ENCODE measurements at places on chromosomes 7 and 10. TPM values are rescaled to one million over a fixed set of nuclear protein-coding genes. Genes with fewer than 3 reads are reported as not detected.

The GPR37 gene
- total RNA-seq: 14.2 TPM

GRCh38 chr7:128947854-128948253, 10.1 kb downstream of the IRF5 start:
- DNase-seq: no peak

The ETV1 gene
- total RNA-seq: 8.4 TPM

- DNase-seq: no peak
Observed at GRCh38 chr7:129149511-129149910, 5.0 kb downstream of the TSPAN33 start.

GRCh38 chr7:134353411-134353810, 36.7 kb upstream of the SLC35B4 start:
- DNase-seq: peak; percentile 52

The ERCC6 gene
- total RNA-seq: 12.6 TPM

DNA sequence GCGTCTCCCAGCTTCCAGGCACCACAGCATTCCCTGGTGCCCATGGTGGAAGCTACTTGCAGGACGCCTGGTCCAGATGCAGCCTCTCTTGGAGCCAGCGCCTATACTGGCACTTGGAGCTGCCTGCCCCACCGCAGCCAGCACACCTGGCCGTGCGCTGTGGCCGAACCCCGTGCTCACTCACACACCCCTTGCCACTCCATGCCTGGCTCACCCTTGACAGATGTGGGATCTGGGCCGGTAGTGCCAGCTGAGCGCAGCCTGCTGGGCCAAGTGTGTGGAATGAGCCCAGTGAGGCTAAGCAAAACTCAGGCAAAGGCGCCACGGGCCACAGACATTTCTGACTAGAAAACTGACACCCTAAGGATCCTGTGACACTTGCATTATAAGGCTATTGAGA, 884.8 kb downstream of the LRMDA start:
- DNase-seq: no peak

- no peak for DNase-seq
Observed at GRCh38 chr7:149743476-149744255, 29.7 kb downstream of the ZNF467 start.

DNA sequence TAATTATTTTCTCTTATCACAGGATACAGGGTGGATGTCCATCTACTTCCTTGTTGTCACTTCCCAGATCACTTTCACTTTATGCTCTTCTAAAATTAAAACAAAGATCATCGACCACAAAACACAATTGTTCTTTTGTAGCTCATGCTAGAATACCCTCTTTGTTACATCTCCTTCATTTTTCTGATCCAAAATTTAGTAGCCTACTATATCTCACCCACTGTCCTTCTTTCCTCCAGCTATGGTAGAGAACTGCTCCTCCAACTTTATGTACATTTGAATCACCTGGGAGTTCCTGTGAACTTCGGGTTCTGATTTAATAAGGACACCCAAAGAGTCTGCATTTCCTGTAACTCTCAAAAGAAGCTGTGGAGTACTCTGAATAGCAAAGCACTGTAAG, 1.2 kb upstream of the AHR start:
- DNase-seq: no peak

The KDM7A gene
- 4.2 TPM for total RNA-seq

The SLC26A3 gene
- total RNA-seq: 0.93 TPM

DNA sequence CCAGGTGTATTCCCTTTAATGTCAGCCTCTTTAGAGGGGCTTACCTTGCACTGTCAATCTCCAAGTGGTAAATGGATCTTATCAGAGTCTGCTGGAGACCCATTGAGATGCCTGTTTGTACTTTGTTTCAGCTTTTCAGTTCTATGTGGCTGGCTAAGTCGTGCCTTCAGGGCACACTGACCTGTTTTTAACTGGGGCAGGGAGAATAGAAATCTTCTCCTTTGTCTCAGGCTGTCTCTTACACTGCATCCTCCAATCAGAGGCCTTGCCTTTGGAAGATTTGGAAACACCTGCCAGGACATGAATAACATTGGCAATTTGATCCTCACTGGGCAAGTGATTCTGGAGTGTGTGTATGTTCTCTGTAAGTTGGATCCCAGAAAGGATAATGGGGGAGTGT, 65.0 kb downstream of the POU6F2 start:
- DNase-seq: no peak

DNA sequence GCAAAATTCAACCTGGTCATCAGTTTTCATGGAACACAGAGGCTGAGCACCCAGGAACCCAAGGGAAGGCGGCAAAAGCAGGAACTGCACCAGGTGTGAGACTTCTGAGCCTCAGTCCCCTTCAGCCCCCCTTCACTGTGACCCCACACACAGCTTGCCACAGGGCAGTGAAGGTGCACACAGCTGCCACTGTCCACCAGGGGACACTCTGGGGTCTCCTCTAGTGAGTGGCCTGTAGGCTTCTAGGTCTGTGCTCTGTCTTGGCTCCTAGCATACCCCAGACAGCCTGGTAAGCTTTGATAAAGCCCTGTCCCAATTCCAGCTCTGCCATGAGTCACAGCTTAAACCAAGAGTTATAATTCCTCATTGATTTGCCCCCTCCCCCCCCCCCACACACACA, 12.1 kb downstream of the KCNH2 start:
- no peak for DNase-seq

The CFAP46 gene
- 0.08 TPM for total RNA-seq

DNA sequence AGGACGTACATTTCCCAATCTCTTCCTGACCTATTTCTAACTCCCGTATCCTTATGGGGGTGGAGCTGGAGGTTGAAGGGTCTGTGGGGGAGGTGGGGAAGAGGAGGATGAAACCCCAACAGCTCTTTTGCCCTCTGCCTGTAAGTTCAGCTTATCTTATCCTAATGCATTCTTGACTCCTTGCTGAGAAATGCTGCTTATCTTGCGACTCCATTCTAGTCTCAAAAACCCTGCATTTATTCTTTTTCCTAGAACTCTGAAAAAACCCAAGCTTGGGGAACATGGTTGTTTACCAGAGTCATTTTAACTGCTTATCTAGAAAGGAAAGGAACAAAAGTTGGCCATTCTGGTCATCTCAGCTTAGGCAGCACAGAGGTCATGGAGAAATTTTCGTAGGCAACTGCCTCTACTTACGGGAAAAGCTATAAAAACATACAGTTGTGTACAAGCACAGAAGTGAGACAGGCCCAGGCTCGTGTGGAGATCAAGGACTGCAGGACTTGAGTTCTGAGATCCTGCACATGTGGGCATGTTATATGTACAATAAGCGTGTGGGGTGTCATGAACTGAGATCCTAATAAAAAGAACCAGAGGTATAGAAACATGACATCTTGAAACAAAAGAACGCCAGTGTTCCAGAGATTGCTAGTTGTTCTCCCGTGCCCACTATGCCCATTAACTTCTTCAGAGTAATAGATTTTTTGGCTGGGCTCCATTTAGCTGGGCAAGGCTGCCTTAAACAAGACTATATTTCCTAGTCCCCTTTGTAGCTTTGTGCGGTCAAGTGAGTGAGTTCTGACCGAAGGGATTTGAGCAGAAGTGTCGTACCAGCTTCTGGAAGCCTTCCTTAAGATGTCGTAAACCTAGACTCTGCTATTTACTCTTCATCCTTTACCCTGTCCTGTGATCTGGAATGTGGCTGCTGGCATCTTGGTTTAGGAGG, 9.6 kb downstream of the INMT start:
- DNase-seq: no peak

GRCh38 chr10:74153123-74153522, 2.1 kb downstream of the ADK start:
- no peak for DNase-seq

- DNase-seq: no peak
Observed at GRCh38 chr10:95963991-95964389, 56.2 kb downstream of the CC2D2B start.

DNA sequence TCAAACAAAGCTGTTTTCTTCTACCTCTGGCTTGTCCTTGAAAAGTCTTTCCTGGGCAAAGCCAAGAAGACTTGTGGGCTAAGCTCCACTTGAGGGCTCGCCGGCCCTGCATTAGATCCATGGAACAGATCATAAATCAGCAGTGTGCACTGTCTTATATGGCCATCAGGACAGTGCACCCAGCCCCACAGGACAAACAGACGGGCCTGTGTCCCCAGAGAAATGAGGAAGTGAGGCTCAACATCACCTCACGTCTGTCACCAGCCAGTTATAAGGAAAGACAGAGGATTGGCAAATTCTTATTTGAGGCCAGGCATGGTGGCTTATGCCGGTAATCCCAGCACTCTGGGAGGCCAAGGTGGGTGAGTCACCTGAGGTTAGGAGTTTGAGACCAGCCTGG, 12.3 kb upstream of the IFT22 start:
- no peak for DNase-seq

The CCL24 gene
- total RNA-seq: 0.88 TPM

GRCh38 chr10:69662901-69663300, 32.9 kb downstream of the FAM241B start:
- DNase-seq: no peak

The FAM24A gene
- not detected for total RNA-seq

GRCh38 chr10:25804505-25804904, 129.5 kb upstream of the MYO3A start:
- no peak for DNase-seq

- DNase-seq: no peak
Observed at GRCh38 chr7:39321909-39322498, 244.2 kb upstream of the YAE1 start.

The PLAC9 gene
- 2.2 TPM for total RNA-seq

The CYP26C1 gene
- 0.08 TPM for total RNA-seq

DNA sequence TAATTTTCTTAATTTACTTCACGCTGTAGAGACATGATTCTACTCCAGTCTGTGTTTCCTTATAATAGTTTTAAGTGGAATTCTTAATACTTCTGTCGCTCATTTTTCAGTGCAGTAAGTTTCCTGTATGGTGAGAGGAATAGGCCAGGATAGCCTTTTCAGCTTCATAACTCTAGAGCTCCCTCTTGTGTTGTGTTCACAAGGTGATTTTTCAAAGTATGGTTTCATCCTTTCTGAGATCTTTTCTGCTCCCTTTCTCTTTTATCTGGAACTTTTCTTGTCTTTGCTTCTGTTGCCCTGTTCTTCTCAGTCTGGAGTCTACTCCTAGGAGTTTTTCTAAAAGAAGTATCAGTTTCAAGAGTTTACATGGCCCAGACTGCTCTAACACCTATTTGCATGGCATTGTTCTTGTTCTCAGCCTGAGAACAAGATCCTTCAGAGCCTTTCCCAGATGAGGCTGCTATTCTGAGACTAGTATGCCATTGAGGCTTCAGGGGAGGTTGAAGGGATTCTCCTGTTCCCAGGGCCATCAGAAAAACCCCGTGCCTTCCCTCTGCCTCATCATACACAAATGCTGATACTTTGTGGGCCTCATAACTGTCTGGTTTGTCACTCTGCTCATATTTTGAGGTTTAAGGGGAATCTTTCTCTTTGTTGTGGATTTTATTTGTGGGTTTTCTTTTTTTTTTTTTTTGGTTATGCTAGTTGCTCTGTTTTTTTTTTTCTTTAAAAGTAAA, 21.8 kb downstream of the NET1 start:
- no peak for DNase-seq

The HOXA10 gene
- total RNA-seq: 0.10 TPM

The KIF20B gene
- 2.0 TPM for total RNA-seq

- DNase-seq: no peak
Observed at GRCh38 chr7:126223729-126224128, 1029.0 kb downstream of the GRM8 start.

The BTBD16 gene
- total RNA-seq: 1.5 TPM

GRCh38 chr10:109741712-109742111, 181.6 kb downstream of the XPNPEP1 start:
- DNase-seq: no peak

The PCLO gene
- total RNA-seq: 0.33 TPM

The NCAPG2 gene
- 4.0 TPM for total RNA-seq

The ACSM6 gene
- not detected for total RNA-seq

The NPSR1 gene
- total RNA-seq: not detected

DNA sequence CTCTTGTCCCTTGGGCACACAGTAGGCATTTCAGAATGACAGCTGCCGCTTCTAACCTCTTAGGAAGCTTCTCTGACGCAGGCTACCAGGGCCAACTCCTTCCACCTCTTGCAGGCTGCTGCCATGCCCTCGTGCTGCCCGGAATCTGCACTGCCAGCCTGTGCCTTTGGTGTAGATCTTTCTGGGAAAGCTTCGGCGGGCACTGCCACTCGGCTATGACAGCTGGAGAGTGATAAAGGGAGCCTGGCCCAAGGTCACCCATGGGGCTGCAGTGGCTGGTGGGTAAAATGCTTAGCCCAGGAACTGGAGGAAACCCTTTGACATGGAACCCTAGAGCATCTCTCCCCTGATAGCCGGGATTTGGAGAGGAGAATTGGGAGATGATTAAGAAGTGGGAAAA, 78.0 kb upstream of the C1QL3 start:
- DNase-seq: no peak

GRCh38 chr10:12796401-12797160, 204.9 kb downstream of the CCDC3 start:
- DNase-seq: no peak

DNA sequence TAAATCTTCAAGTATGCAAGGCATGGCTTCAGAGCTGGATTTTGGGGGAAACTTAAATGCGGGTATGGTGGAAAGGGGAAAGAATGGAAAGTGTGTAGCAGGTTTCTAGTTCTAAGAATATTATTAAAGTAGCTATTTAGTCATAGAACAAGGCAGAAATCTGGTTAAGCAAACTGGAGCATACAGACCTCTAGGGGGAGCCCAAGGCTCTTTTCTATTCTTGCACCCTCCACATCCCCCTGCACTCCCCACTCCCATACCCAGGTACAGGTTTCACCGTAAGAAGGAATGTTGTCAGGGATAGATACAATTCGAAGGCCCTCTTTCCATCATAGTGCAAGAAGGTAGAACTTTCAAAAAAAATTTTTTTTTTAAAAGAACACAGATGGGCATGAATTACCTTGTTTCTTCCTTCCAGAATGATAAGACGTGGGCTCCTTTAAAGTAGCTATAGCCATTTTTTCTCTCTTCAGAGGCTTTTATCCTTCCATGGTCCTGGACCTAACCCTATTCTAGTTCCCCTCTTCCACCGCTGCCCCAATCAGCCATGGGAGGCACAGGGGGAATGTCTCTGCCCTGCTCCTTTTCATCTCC, 41.5 kb upstream of the SMIM30 start:
- DNase-seq: no peak

The KLF14 gene
- total RNA-seq: not detected

The NANOS1 gene
- total RNA-seq: 0.05 TPM

DNA sequence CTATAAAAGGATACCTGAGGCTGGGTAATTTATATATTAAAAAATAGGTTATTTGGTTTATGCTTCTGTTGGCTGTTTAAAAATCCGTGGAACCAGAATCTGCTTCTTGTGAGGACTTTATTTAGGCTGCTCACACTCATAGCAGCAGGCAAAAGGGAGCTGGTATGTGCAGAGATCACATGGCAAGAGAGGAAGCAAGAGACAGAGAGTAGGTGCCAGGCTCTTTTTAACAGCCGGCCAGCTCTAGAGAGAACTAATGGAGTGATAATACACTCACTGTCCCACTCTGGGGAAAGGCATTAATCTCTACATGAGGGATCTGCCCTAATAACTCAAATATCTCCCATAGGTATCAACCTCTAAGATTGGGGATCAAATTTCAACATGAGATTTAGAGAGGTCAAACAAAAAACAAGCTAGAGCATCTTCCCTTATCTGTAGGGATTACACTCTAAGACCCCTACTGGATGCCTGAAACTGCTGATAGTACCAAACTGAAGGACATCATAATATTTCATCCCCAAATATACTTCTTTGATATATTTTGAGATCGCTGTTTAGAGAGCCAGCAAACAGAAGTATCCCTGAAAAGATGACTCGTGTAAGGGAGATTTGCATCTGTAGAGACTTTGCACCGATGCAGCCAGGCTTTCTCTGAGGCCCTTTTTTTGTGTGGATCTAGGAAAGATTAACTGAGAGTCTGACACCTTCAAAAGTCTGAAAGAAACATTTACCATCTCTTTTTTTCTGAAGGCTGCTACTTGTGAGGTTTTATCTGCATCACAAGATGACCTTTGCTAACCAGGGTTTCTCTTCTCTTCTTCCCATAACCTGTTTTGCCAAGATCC, 717.0 kb upstream of the MBL2 start:
- no peak for DNase-seq
